ENCODE measurements at places on chromosomes 4 and X.

GRCh38 chrX:12269484-12269883 lies 131.2 kb downstream of the FRMPD4 start:
- no peak for DNase-seq

DNA sequence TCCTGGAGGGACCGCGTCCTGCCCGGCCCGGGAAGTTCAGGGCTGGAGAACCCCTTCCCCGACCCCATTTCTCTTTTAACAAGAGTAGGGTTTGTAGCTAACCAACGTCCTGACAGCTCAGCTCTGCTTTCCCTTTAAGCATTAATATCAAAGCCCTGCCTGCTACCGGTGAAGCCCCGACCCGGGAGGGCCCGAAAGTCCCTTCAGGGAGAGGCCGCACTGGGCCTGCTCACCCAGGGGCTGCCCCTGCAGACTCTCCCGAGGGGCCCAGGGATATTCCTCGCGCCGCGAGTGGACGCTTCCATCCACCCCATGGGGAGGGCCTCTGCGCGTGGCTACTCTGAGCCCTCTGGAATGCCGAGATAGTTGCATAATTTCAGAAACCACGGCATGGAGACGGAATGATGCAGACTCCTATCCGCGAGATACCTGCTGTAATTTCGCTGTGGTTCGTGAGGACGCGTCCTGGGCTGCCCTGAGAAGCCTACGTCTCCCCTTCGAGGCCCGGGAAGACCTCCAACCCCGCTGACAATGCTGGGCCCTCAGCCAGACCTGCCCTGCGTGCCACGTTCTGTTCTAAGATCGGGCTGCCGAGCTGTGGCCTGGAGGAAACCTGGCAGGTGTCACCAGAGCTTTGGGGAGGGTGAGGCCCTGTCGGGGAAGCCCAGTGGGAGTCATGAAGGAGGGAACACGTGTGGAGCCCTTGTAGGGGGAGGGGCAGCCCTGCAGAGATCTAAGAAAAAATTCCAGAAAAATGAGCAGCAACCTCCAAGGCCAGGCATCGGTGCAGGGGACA lies 999 bp upstream of the CTBP1 start:
- peak; percentile 50 for DNase-seq

GRCh38 chrX:40158036-40158706 lies 60.4 kb upstream of the BCOR start:
- no peak for DNase-seq

DNA sequence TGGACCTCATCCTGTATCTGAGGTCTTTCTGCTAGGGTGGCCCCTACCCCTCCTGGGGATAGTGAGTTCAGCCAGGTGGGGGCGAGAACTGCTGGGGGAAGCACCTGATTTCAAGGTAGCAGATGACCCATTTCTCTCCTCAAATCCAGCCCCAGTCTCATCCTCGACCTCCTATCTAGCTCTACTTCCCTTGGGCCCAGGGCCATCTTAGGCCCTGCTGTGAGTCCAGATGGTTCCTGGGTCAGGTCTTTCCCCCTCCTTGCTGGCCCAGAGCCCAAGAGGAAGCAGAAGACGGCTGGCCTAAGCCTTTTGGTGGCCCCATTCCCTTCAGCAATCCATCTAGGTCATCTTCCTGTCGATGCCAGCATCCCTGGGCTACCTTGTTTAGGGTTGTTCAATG lies 3.3 kb downstream of the CDK16 start:
- no peak for DNase-seq

GRCh38 chr4:189414021-189414420 lies 526.7 kb upstream of the FRG1 start:
- DNase-seq = no peak

DNA sequence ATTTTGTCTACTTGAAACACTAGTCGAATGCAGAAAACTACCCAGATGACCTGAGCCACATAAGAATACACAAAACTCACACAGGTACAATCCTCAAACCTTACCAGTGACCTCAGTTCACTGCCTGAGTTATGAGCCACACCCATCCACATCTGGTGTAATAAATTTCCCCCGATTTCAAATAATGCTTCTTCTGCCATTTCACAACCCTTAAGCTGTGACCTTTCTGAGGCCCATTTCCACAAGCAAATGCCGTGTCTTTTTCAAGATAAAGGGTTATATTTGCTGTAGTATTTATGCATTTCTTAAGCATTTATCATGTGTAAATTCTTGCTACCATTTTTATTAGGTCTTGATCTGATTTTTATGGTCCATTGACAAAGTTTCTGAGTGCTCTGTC lies 1.8 kb upstream of the ARHGEF38 start:
- DNase-seq = no peak

GRCh38 chr4:961351-962230 lies 11.8 kb downstream of the DGKQ start:
- no peak for DNase-seq

- DNase-seq = no peak
Measured at GRCh38 chr4:106868381-106869035, 167.6 kb downstream of the DKK2 start.

DNA sequence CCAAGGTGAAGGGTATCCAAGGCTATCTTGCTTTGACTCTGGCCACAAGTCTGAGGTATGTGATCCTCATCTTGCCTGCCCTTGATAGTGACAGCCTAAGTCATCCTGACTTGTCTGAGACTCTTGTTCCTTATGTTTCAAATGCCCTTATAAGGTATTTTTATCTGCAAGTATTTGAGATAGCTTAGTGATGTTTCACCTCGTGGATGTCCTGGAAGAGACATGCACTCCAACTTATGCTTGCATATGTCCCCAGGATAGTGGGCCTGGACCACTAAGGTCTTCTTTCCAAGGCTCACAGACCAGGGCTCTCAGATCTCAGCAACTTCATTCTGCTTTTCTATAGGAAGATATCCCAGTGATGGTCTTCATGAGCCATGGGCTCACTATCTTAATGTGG lies 120.5 kb upstream of the WDR1 start:
- peak; percentile 0 for DNase-seq

DNA sequence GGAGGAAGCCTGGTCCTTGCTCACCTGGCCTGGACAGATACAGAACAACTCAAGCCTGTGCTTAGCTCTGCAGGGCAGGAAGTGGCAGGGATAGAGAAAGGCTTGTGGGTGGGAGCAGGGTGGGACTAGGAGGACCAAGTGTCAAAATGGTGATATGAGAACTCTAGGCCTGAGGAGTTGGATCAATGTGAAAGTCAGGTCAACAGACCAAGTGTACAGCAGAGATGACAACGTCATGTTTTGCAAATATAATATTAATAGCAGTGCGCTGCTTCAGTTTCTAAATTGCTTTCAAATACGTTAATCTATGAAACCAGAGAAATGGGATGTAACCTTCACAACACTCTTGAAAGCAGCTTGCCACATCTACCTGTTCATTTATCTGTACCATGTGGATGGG lies 114.2 kb upstream of the MAP3K15 start:
- no peak for DNase-seq

- no peak for DNase-seq
Measured at GRCh38 chrX:124963717-124964116, 356.0 kb upstream of the TEX13C start.

DNA sequence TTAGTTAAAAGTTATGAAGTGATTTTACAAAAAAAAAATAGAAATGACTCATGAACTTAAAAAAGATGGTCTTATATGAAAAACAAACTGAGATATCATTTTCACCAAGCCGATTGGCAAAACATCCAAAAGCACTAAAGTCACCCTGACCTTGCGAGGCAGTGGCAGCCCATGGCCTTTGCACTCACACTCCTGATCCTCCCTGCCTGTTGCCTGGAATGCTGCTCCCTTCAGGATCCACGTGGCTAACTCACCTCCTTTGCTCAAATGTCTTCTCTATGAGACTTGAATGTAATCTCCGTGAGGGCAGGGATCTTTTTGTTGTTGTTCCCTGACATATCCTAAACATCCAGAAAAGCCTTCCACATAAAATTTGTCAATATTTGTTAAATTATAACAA lies 106.4 kb downstream of the RAPGEF2 start:
- DNase-seq = no peak

- no peak for DNase-seq
Measured at GRCh38 chr4:182890202-182890601, 27.0 kb downstream of the DCTD start.

GRCh38 chr4:37422102-37422501 lies 177.6 kb downstream of the NWD2 start:
- no peak for DNase-seq

DNA sequence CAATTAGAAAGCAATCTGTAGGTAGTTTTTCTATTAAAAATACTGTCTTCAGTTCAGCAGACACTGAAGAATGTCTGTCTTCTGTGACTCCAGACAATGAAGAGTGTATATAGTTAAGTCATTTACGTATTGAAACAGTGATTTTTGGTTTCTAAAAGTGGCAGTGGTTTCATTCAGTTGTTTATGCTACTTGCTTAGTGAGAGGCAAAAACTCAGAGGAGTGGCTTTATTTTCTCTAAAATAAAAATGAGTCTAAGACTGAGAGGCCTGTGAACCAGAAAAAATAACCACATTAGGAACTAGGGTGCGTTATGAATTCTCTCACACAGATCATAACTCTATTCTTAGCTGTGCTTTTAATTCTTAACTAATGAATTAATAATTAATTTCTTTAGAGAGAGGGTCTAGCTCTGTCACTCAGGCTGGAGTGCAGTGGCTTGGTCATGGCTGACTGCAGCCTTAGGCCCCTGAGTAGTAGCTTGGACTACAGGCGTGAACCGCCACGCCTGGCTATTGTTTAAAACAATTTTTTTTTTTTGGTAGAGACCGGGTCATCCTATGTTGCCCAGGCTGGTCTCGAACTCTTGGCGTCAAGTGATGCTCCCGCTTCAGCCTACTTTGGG lies 31.4 kb downstream of the FREM3 start:
- no peak for DNase-seq

GRCh38 chr4:143531380-143531779 lies 17.9 kb downstream of the SMARCA5 start:
- DNase-seq = no peak
